ENCODE measurements at places on chromosomes 12 and 14. TPM values are rescaled to one million over a fixed set of nuclear protein-coding genes. Genes with fewer than 3 reads are reported as not detected.

Gene ATXN7L3B
- total RNA-seq: 26.4 TPM

Gene SOAT2
- total RNA-seq: 0.37 TPM

Gene KRT71
- not detected for total RNA-seq

Gene CLEC4C
- total RNA-seq: 1.2 TPM

Gene SIX1
- total RNA-seq: not detected

Gene CIROP
- not detected for total RNA-seq

DNA sequence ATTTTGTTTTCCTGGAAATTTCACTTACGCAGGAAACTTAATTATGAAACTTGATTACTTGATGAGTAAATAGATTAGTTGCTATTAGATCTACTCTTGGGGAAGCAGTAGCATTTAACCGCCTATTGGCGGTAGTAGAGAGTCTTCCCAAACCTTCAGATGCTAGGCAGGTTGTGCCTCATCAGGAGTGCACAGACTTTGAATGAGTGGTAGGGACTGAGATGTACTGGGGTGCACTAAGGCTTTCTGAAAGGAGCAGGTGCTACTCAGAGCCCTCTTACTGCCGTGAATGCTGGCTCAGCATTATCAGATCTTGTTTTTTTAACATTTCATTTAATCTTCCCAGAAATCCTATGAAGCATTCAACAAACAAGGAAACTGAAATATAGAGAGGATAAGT, 7.7 kb downstream of the GATC start:
- H3K36me3 ChIP-seq: peaks cover 58% of the 10 kb centered on the region
- H3K27me3 ChIP-seq: no peaks in the 10 kb centered on the region
- no peak overlapping the region for H3K4me3 ChIP-seq
- no peak for DNase-seq

DNA sequence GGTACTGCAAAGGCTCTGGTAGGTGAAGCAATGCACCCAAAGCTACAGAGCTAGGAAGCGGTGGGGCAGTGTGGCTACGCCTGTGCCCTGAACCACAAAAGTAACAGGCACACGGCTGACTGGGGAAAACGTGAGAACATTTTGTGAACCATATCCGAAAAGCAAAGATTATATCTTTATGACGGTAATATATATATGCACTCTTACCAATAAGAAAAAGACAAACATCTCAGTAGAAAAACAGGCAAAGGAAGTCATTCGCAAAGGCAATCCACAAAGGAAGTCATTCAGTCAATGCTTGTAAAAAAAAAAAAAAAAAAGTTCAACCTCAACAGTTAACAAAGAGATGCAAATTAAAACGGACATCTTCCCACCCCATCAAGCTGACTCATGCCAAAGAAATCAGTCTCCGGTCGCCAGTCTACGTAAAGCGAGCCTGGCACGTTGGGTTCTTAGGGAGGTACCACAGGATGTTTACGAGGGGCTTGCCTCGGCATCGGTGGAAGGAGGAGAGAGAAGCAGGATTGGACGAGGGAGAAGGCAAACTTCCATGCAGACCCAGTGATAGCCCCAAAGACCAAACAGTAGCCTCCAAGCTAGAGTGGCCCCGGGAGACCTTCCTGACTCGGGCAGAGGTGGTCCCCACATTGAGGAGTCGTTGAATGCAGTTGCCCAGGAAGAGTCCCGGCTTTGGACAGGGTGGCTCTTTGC, 39.4 kb upstream of the PPP2R5C start:
- peak overlapping the region; percentile 31 for H3K4me3 ChIP-seq
- no peaks in the 10 kb centered on the region for H3K36me3 ChIP-seq
- DNase-seq: peak; percentile 87
- H3K27ac ChIP-seq: peak overlapping the region; percentile 83
- no peaks in the 10 kb centered on the region for H3K27me3 ChIP-seq
- H3K4me1 ChIP-seq: peaks cover 21% of the 10 kb centered on the region

DNA sequence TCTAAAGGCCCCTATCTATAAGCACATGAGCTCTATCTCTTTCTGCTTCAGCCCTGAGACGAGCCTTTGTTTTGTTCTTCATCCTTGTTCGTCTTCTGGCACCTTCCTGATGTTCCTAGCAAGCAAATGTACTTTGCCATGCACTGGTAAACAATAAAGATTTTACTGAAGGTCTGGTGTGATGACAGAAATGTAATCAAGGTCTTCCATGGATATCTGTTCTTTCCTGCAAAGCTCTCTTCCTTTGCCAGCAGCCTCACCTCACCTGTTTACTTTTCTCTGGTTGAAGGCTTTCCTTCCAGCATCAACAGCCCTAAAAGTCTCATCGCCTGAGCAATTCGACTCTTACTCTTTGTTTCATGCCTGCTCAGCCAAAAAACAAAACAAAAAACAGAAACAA, 330.3 kb downstream of the PCNX1 start:
- DNase-seq: no peak
- no peaks in the 10 kb centered on the region for H3K36me3 ChIP-seq
- H3K4me3 ChIP-seq: no peak overlapping the region
- no peaks in the 10 kb centered on the region for H3K27me3 ChIP-seq

DNA sequence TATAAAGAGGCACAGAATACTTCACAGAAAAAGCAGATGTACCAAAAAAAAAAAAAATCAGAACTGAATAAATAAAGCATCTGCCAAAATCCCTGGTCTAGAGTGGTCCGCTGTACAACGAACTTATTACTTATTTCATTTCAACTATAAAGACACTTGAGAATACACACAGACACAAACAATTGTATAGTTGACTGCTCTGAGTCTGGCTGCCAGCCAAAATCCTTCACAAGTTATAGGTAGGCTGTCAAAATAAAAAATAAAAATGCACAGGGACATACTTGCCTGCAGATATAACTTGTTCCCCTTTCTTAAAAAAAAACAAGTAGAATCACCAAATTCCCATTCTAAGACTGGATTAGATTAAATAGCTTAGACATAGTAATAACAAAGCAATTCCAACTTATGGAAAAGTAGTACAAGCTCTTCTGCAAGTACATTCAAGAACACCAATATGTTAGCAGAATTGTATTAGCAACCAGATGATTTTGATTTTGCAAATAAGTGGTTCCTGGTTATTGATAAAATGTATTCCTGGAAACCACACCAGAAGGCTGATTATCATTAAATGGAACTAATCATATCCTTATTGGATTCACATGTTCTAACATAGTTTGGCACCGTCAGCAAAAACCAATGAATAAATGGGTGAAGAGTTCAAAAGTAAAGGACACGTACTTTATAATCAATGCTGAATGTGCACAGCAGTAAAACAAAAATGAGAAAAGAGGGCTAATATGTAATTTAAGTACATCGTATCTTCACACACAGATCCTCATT, 248.5 kb downstream of the NELL2 start:
- no peaks in the 10 kb centered on the region for H3K27me3 ChIP-seq
- no peak for DNase-seq
- H3K4me1 ChIP-seq: no peaks in the 10 kb centered on the region
- no peaks in the 10 kb centered on the region for H3K36me3 ChIP-seq
- no peak overlapping the region for H3K27ac ChIP-seq

- no peak overlapping the region for H3K4me3 ChIP-seq
- no peaks in the 10 kb centered on the region for H3K27me3 ChIP-seq
- no peaks in the 10 kb centered on the region for H3K36me3 ChIP-seq
- no peak for DNase-seq
Measured at GRCh38 chr14:80216818-80217217, 5.5 kb upstream of the DIO2 start.

DNA sequence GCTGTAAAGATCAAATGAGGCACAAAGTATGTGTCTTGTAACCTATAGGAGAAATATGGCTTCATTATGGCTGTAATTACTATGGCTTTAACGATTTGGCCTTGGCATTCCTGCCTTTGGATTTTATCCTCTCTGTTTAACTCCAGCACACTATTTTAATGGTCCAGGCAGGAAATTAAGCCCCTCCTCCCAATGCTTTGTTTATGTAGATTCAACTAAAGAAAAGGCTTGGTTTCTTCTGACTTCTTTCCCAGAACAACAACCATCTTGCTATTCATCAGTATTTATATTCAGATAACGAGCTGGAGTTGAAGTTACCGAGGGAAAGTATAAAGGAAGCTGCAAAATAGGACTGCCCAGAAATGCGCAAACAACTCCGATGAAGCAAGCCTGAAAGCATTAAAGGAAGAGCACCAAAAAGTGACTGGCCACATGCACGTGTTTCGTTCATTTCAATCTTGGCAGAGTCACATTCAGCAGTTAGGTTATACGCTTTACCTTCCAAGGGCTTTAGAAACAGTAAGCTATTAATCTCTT, 104.6 kb downstream of the NELL2 start:
- H3K27me3 ChIP-seq: no peaks in the 10 kb centered on the region
- no peak overlapping the region for H3K4me3 ChIP-seq
- no peaks in the 10 kb centered on the region for H3K4me1 ChIP-seq
- H3K36me3 ChIP-seq: no peaks in the 10 kb centered on the region
- no peak overlapping the region for H3K27ac ChIP-seq

- H3K36me3 ChIP-seq: no peaks in the 10 kb centered on the region
- DNase-seq: no peak
- H3K27ac ChIP-seq: no peak overlapping the region
- no peaks in the 10 kb centered on the region for H3K27me3 ChIP-seq
- no peak overlapping the region for H3K4me3 ChIP-seq
Measured at GRCh38 chr12:104654665-104655609, 198.2 kb downstream of the CHST11 start.

GRCh38 chr12:92539976-92540781, 162.6 kb upstream of the PLEKHG7 start:
- DNase-seq: peak; percentile 75
- H3K4me3 ChIP-seq: no peak overlapping the region
- H3K27ac ChIP-seq: peak overlapping the region; percentile 70
- H3K4me1 ChIP-seq: peaks cover 42% of the 10 kb centered on the region
- no peaks in the 10 kb centered on the region for H3K36me3 ChIP-seq
- H3K27me3 ChIP-seq: no peaks in the 10 kb centered on the region

GRCh38 chr14:104020471-104020870, 65.0 kb upstream of the ASPG start:
- no peak overlapping the region for H3K27ac ChIP-seq
- H3K27me3 ChIP-seq: no peaks in the 10 kb centered on the region
- H3K4me3 ChIP-seq: no peak overlapping the region
- DNase-seq: no peak
- no peaks in the 10 kb centered on the region for H3K4me1 ChIP-seq

DNA sequence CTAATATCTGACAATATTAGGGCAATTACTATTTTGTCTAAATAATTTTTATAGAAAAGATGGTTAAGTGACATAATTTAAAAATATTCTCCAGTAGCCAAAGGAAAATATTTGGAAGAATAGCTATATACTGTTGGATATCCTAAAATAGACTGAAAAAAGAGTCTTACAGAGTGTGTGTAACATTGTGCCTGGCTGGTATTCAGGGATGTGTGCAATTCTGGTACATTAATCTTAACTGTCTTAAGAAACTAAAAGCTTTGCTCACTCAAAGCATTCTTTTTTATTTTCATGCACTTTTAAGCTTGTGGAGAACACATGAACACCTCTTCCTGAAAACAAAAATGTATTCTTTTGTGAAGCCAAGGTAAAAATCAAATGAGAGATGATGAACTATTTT, 10.1 kb upstream of the NR2C1 start:
- no peak for DNase-seq
- peak overlapping the region; percentile 43 for H3K27ac ChIP-seq
- no peaks in the 10 kb centered on the region for H3K27me3 ChIP-seq
- peaks cover 7% of the 10 kb centered on the region for H3K4me1 ChIP-seq

DNA sequence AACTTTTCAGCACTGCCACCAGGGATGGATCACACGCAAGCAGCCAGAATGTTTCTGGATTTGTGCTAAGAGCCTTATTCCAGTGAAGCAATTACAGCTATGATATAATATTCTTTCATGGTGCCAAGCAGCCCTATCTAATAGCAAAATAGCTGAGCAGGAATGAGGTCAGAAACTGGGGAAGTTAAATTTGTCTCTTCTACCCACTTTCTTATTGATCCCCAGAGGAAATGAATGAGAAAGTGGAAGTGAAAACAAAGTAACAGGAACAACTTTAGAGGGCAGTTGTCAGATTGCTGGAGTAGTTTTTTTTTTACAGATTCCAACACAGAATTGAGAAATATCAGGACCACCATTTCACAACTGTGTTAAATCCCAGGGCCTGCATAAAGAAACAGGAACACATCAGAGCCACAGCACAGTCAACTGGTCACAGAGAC, 44.8 kb downstream of the GCH1 start:
- H3K27me3 ChIP-seq: no peaks in the 10 kb centered on the region
- H3K4me3 ChIP-seq: no peak overlapping the region
- peaks cover 8% of the 10 kb centered on the region for H3K4me1 ChIP-seq
- H3K36me3 ChIP-seq: no peaks in the 10 kb centered on the region
- peak overlapping the region; percentile 63 for H3K27ac ChIP-seq

DNA sequence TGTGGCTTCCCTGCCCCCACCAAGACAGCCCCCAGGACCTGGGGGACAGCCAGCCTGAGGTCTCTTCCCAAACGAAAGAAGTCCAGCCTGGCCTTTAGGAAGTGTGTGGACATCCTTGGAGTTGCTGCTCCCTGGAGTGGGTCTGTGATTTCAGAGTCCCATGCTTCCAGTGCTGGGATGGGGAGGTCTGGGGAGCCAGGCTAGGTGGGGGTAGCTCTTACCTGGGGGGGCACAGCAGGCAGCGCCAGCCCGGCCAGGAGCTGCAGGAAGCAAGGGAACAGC, 509 bp downstream of the PGF start:
- H3K27ac ChIP-seq: no peak overlapping the region
- H3K27me3 ChIP-seq: peaks cover 54% of the 10 kb centered on the region
- no peaks in the 10 kb centered on the region for H3K36me3 ChIP-seq

DNA sequence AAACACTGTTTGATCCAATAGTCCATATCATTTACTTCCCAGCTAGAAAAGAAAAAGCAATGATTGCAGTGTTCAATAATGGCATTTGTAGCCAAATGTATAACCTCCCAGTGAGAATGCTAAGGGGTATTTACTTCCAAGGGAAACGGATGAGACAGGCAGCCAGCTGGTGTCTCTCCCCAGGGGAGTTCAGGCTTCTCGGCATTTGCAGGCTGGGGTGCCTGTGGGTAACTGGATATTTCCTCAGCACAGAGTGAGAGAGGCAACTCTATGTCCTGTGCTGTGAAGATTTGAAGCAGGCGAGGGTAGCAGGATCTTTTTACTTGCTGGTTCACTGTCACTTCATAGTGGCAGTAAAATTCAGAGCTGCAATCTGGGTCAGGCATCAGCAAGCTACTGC, 1455.6 kb upstream of the TMEM132C start:
- H3K27ac ChIP-seq: no peak overlapping the region
- no peak overlapping the region for H3K4me3 ChIP-seq
- H3K27me3 ChIP-seq: no peaks in the 10 kb centered on the region
- DNase-seq: no peak
- no peaks in the 10 kb centered on the region for H3K36me3 ChIP-seq

GRCh38 chr12:104719700-104720338, 238.3 kb downstream of the SLC41A2 start:
- H3K4me1 ChIP-seq: peaks cover 57% of the 10 kb centered on the region
- peak overlapping the region; percentile 75 for H3K27ac ChIP-seq
- no peaks in the 10 kb centered on the region for H3K27me3 ChIP-seq
- DNase-seq: peak; percentile 81
- no peaks in the 10 kb centered on the region for H3K36me3 ChIP-seq
- H3K4me3 ChIP-seq: peak overlapping the region; percentile 3

- H3K27ac ChIP-seq: no peak overlapping the region
- H3K36me3 ChIP-seq: no peaks in the 10 kb centered on the region
- H3K27me3 ChIP-seq: no peaks in the 10 kb centered on the region
- no peak overlapping the region for H3K4me3 ChIP-seq
- H3K4me1 ChIP-seq: no peaks in the 10 kb centered on the region
- no peak for DNase-seq
Measured at GRCh38 chr12:113788020-113788856, 177.9 kb downstream of the RBM19 start.

Measured in spleen (tissue), 13 donors.